ENCODE measurements at places on chromosomes 3 and 15.

DNA sequence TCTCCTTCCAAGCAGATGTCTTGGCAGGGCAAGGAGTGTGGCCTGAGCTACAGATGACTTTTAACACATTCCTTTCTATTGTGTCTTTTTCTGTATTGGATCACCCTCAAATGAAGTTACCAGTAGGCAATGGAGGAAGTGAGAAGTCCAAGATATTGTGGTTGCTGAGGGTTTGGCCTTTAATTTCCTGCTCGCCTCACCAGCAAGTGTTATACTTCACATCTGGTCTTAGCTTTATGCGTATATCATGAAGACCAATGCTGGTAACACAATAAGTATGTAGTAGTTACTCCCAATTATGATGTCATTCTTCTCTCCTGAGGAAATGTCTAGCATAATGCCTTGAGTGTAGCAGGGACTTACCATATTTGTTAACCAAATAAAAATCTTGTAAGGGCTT lies 179.9 kb downstream of the ZIC1 start:
- peak; percentile 12 for DNase-seq

GRCh38 chr3:13064964-13065363 lies 8.3 kb downstream of the IQSEC1 start:
- DNase-seq = no peak

GRCh38 chr15:37891766-37892368 lies 42.6 kb upstream of the TMCO5A start:
- DNase-seq = no peak

DNA sequence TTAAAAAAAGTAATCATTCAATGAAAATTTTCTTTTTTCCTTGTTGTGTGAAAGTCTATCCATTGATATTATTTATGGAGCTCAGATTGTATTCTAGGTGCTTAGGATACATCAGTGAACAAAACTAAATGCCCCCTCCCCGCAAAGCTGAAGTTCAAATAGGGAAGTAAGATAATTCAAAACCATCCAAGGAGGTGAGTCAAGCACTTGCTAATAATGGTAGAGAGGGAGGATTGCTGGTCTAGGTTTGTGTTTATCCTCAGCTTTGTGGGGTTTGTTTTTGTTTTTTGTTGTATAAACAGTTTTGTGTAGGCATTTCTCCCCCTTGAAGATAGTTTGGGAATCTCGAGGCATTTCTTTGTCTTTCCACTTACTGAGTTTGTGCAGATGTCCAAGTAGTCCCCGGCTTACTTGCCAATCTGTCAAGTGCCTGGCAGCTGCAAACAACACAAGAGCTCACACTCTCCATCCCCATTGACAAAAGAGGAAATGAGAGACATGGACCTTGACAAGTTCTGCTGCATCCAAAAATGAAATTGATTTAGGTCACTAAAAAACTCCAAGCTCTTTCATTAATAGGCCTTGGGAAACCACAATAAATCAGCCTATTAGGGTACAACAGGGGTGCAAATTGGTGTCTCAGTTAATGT lies 575.8 kb upstream of the TBL1XR1 start:
- DNase-seq = no peak

GRCh38 chr3:13705702-13706280 lies 156.9 kb downstream of the FBLN2 start:
- DNase-seq = no peak

GRCh38 chr3:196632046-196632751 lies 7.3 kb upstream of the NRROS start:
- no peak for DNase-seq

GRCh38 chr3:147656023-147656422 lies 246.9 kb downstream of the ZIC1 start:
- no peak for DNase-seq

DNA sequence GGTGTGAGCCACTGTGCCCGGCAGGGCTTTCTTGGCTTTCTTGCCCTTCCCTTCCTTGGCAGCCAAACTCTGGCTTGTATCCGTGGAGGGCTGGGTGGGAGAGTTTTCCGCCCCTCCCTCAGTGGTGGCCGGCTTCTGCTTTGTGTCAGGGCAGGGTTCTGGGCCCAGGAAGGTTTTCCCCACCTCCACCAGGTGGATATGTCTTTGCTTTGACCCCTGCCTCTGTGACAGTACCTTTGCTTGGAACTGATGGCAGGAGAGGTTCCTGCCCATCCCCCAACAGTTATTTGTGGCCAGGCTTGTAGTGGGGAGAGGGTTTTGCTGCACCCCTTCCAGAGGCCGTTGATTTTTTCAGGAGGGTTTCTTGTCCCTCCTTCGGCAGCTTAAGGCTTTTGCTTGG lies 24.3 kb downstream of the CSPG5 start:
- no peak for DNase-seq
